ENCODE measurements at places on chromosomes 2 and 18.

GRCh38 chr2:233814056-233814835 is 36.1 kb downstream of the MROH2A start:
- DNase-seq = no peak

GRCh38 chr2:71611781-71612527 is 158.6 kb downstream of the DYSF start:
- no peak for DNase-seq

- DNase-seq = no peak
These were observed 183.3 kb downstream of the SLC8A1 start for GRCh38 chr2:40268566-40268965.

GRCh38 chr2:207810200-207810788 is 40.6 kb upstream of the FZD5 start:
- no peak for DNase-seq

DNA sequence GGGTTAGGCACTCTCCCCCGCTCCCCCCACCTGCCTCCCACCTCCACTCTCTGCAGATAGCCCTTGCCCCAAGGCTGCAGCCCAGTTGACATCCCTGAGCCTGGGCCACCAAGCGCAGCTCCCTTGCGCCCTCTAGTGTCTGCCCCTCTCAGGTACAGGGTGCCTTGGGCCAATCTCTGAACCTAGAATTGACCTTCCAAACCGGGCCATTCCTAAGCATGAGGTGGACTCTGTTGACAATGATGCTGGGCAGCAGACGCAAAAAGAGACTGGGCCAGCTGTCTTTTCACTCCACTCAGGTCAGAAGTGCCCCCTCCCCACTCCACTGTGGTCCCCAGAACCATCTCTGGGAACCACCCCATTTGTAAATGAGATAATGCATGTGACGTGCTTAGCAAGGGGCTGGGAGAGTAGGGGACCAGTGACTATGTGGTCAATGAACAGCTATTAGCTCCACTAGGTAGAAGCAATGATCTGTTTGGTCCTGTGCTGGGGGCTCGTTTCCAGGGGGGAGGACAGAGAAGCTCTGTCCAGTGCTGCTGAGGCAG is 43.3 kb upstream of the PLB1 start:
- DNase-seq = no peak

All from non-pigmented ciliary epithelial cell (primary cell).